ENCODE measurements at places on chromosomes 2 and 18. TPM values are rescaled to one million over a fixed set of nuclear protein-coding genes. Genes with fewer than 3 reads are reported as not detected.

PTMA gene
- 2,106 TPM for total RNA-seq

GRCh38 chr2:157899125-157899839 lies 23.2 kb upstream of the ACVR1 start:
- H3K4me1 ChIP-seq: peaks cover 76% of the 10 kb centered on the region
- H3K27ac ChIP-seq: peak overlapping the region; percentile 100
- peaks cover 9% of the 10 kb centered on the region for H3K36me3 ChIP-seq
- no peaks in the 10 kb centered on the region for H3K27me3 ChIP-seq

DNA sequence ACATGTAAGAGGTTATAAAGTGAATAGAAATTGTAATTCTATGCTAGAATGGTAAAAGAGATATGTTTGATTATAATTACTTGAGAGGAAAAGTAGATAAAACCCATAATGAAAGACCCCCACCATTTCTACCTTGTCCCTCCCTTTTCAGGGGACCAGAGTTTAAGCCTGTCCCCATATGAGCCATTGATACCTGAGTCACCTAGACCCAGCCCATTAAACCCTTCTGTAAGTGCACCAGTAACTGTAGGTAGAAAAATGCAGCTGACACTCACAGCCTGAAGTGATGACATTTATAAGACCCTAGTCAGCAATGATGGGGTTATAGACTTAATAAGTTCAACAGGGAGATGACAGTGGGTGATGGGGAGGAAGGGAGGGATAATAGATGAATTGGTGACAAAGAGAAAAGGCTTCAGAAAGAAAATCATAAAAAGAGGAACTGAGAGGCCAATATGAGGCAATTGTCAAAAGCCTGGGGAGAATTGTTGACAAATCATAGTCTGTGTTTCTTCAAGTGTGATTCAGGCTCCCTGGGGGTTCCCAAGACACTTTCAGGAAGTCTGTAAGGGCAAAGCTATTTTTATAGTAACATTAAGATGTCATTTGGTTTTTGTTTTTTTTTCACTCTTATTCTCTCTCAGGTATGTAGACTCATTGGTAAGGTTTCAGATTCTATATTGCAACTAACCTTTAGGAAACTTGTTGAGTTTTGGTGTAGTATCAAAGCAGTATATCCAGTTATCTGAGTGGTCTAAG lies 544.2 kb downstream of the SATB2 start:
- H3K4me1 ChIP-seq: no peaks in the 10 kb centered on the region
- H3K27me3 ChIP-seq: no peaks in the 10 kb centered on the region
- H3K36me3 ChIP-seq: no peaks in the 10 kb centered on the region
- no peak overlapping the region for H3K4me3 ChIP-seq
- H3K27ac ChIP-seq: no peak overlapping the region

FAM228A gene
- total RNA-seq: 0.16 TPM

NCKAP5 gene
- total RNA-seq: not detected

TTLL4 gene
- total RNA-seq: 46.6 TPM

RESP18 gene
- not detected for total RNA-seq

DNA sequence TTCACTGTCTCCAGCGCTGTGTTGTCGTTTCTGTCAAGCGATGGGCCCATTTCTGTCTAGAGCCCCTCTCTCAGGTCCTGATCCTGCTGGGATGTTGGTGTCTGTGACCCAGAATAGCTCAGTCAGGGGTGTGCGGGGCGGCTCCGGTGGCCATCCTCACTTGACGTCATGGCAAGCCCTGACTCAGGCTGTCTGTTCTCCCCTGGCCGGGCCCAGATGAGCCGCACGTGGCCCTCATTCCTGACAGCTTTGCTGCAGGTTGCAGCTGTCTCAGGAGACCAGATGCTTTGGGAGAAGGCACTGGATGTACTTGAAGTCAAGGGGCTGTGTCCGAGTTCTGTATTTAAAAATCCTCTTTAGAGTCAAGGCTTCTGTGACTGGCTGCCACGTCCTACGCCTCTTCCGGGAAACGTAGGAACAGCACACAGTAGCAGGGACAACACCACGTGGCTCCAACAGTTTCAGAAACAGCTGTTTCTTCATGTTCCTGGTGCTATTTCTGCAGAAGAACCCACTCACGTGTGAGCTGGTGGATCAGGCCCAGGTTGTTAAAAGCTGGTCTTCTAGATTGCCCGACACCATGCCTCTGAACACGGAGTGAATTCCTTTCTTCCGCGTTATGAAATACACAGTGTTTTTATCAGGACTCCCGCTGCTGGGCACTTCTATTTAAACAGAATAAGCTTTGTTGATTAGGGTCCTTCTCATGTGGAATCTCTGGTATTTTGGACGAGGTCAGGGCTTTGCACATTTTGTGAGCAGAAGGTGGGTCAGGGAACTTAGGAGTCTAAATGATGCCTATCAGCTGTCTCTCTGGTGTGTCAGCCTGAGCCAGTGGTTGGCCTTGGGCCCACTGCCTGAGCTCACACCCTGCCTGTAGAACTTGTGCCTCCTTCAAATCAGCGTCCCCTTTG lies 28.3 kb upstream of the NTSR2 start:
- no peak for DNase-seq
- no peaks in the 10 kb centered on the region for H3K36me3 ChIP-seq
- no peak overlapping the region for H3K27ac ChIP-seq
- no peak overlapping the region for H3K4me3 ChIP-seq

- peaks cover 2% of the 10 kb centered on the region for H3K36me3 ChIP-seq
- H3K27me3 ChIP-seq: no peaks in the 10 kb centered on the region
- no peak overlapping the region for H3K4me3 ChIP-seq
- no peak for DNase-seq
Measured at GRCh38 chr2:147342329-147342728, 502.5 kb upstream of the ACVR2A start.

TLX2 gene
- total RNA-seq: 0.18 TPM

CCDC150 gene
- total RNA-seq: 11.8 TPM

All from activated CD4-positive, alpha-beta T cell treated with anti-CD3 and anti-CD28 coated beads for 36 hours (primary cell).